CD4-positive, alpha-beta T cell treated with Interleukin-10 for 1 hour (primary cell): ENCODE measurements at places on chromosomes 4 and X.

DNA sequence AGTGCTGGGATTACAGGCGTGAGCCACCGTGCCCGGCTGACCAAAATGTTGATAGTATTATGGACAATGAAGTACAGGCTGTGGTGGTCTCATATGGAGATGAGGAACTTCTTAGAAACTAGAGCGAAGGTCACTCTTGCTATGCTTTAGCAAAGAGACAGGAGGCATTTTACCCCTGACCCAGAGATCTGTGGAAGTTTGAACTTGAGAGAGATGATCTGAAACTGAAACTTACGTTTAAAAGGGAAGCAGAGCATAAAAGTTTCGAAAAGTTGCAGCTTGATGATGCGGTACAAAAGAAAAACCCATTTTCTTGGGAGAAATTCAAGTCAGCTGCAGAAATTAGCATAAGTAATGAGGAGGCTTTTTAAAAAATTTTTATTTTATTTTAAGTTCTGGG, 8.5 kb upstream of the CTAG2 start:
- no peak for DNase-seq

DNA sequence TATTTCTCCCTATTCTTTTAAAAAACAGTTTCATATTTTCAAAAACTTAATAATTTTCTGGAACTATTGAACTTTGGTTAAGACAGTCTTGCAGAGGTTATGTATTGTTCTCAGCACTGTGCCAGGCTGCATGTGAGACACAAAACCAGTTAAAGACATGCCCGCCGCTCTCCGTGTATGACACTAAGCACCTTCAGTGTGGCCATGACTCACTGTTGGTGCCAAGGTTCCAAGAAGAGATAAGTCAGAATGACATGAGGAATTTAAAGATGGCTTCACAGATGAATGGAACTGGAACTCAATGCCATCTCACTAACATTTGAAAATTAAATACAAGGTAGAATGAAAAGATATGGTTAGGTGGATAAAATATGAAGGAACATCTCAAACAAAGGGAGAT, 525.5 kb upstream of the ZFP42 start:
- no peak for DNase-seq

GRCh38 chr4:84596826-84597225, 13.9 kb downstream of the CDS1 start:
- no peak for DNase-seq

DNA sequence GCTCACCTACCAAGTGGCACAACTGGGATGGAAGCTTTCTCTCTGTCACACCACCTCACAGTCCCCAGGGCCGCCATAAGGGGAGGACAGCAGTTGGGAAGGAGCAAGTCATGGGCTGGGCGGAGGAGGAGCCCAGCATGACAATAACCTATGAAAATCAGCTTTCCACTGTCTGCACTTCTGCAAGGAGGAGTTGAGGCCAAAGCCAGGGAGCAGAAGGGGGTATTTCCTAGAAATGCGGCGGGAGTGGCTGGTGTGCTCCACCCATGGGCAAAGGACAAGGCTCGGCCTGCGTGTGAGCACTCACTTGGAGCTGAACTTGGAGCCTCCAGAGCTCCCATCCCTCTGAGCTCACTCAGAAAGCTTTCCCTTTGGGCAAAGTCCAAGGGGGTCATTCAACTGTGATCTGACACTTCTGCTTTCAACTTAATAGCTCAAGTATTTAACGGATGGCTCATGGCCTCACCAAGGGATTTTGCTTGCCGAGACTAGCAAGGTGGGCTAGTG, 18.5 kb downstream of the APLN start:
- DNase-seq, result no peak

DNA sequence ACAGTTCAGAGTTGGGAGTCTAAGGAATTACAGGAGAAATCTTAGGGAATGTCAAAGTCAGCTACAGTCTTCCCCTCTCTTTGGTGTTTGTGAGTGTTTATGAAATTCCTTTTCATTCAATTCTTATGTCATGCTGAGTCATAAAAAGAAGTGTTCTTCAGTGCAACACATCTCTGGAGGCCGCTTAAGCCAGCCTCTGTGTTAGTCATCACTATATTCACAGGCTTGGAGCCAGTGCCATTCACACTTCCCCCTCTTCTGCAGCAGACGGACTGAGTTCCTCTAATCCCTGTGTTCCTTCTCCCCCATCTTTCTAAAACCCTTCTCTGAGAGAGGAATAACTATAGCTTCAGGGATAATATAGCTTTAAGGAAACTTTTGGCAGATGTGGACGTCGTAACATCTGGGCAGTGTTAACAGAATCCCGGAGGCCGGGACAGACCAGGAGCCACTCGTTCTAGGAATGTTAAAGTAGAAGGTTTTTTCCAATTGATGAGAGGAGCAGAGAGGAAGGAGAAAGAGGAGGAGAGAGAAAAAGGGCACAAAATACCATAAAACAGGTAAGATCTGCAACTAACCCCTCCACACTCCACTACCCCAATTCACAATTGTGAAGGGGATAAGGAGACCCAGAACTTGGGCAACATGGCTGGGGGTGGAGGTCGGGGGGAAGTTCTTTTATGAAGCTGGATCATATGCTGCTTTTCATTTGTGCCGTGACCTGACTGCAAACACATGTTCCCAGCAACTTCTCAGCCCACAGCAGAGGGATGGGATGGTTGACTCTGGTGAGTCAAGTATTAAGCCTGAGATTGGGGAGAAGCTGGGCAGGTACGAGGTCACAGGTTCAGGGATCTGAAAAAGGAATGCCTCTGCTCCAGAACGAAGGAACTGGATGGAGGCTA, at the start of gene SRPX2:
Gene SRPX2 (plus strand): TSS at position 244 of the 905 bp plus-strand sequence. CDS start 2,124 bp downstream, outside the sequence.
- DNase-seq, result no peak

DNA sequence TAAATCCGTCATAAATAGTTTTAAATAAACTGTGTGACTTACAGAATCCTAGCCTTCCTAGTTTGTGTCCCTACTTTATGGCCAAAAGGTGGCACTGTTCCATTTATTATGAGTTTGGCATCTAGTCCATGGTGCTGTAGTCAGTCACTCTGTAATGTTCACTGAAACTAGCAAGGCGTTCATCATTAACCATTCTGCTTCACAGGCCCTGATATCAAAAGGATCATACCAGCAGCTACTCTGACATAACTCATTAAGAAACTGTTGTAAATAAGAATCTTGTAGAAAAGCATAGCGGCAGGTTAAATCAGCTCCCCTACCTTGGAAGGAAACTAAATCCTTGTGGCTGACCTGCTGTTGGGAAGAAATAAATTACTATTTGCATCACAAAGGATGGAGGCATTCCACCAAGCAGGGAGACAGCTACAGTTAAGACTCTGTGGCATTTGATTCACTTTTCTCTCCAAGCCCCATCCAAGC, 919.6 kb upstream of the DIAPH2 start:
- DNase-seq, result no peak

DNA sequence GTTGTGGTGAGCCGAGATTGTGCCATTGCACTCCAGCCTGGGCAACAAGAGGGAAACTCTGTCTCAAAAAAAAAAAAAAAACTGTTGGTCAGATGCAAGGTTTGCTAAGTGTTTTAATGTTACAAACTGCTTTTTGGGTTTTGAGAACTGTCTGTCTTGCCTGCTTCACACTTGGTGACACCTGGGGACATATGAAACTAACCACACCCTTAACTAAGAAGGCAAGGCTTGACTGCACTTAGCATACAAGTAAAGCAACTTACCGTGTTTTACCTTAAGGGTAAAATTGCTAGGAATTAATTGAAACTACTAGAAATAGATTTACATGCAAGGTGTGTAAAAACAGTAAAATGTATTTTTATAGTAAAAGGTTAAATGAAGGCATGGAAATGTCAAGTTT, 180.4 kb downstream of the OR13H1 start:
- DNase-seq, result no peak

DNA sequence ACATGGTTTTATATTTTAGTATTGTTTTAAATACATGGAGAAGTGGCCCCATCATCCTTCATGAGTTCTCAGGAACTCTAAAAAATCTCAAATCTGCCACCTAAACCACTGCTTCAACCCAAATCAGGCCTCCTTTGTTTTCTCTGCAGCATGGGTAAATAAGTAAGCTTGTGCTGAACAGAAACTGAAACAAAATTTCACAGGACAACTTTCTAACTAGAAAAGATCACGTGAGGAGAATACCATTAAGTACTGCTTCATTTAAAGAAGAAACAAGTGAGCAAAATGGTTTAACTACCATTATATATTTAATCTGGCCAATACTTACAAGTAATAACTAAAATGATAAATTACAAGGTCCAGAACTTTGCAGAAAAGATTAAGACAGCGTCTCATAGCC, 2.5 kb downstream of the ARAP2 start:
- peak; percentile 70 for DNase-seq

DNA sequence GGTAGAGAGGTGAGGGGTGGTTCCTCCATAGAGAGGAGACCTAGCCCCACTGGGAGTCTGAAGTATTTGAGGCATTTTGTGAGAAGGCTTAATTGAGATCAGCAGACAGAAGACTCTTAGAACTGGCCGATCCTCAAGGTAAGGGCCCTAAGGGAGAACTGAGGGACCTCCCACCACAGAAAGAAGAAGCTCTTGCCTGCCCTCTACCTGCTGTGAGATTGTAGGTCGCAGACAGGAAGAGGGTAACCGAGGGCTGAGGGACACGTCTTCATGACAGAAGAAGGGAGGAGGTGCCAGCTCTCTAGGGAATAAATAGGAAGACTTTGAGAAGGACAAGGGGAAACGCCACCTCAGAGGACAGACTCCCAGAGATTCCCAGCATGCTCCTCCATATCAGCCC, 24.1 kb upstream of the MAGEC1 start:
- DNase-seq, result no peak

DNA sequence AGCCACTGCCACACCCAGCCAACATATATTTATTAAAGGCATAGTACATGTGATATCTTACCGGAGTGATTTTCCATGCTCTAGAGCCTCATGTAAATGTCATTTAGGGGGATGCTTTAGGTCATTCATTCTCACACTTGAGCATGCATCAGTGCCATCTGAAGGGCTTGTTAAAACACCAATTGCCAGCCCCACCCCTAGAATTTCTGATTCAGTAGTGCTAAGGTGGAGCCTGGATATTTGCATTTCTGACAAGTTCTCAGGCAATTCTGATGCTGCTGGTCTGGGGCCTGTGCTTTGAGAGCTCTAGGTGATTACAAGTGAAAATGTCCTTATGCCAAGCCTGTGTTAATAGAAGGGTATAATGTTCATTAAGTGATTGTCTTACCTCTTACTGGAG, 107.7 kb downstream of the PHEX start:
- DNase-seq, result no peak

GRCh38 chr4:83207497-83208101, 77.0 kb downstream of the COQ2 start:
- DNase-seq, result no peak

GRCh38 chrX:115330498-115331168, 41.1 kb downstream of the LUZP4 start:
- DNase-seq, result peak; percentile 3

- DNase-seq, result no peak
These were observed 48.4 kb upstream of the MAP3K15 start for GRCh38 chrX:19563746-19564145.

DNA sequence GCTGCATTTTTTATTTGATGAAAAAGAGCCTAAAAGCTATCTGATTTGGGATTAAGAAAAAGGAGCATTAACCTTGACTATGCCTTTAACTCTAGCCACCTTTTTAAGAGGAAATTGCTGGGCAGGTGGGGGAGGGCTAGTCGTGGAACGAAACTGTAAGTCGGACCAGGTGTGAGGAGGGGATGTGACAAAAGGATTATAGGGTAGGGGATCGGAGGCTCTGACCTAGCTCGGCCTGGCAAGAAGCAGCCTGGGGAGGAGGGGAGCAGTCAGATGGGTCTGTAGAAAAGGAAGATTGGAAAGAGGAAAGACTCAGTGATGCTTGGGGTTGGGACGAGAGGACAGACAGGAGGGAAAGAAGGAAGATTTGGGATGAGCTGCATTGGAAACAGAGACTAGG, 21.1 kb upstream of the SPCS3 start:
- no peak for DNase-seq

- peak; percentile 88 for DNase-seq
These were observed at the start of gene TMEM165 for GRCh38 chr4:55395529-55396307. Gene TMEM165, plus strand, starts transcription at chr4:55395957. Its CDS starts 233 bp downstream, at chr4:55396190.

DNA sequence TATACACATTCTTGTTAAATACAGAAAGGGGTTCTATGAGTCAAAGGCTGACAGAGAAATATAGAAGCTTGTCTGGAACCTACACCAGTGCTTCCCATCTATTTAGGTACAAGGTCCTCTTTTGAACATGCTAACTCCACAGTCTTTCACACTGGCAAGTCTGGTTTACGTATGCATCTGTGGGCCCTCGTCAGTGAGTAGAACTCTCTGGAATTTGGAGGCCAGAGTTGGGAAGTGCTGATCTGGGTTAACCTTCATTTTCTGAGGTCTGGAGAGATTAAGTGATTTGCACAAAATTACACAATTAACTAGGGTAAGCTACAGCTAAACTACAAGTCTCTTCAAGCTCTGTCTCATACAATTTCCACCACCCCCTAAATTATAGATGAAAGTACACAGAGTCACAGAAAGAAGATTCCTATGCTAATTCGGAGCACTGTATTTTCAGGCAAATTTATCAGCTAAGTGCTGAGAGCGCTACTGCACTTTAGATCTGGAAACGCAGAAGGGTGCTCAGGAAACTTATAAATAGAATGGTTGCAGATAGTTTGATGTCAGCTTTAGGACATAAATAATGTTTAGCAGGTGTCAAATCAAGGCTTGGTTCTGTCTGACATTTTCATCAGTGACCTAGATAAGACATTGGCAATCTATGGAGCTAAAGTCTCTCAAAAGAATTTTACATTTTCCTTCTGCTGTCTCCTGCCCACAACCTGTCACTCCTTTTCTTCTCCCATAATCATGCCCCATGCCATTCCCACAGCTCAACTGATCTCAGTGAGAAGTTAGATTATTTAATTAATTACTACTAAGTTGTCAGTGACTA, 43.0 kb upstream of the PDLIM5 start:
- DNase-seq, result no peak

DNA sequence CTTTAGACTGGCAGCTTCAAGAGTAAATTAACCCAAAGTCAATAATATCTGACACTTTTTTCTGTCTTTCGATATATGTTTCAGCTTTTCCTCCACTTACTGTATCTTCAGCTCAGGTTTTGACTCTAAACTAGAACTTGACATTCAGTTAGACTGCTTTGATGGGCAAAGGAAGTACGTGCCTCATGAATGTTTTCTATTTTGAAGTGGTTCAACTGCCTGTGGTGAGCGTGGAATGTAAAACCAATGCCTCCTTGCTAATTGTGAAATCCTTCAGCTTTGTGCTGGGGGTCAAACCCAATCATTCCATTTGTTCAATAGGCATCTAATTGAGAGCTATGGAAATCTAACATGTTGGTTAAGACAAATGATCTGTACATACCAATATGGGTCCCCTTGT, 857.0 kb upstream of the HTR2C start:
- DNase-seq, result no peak

- DNase-seq, result no peak
These were observed 644.2 kb downstream of the FSTL5 start for GRCh38 chr4:161519611-161520010.

- no peak for DNase-seq
These were observed 407.3 kb upstream of the SLIT2 start for GRCh38 chr4:19844446-19844845.

DNA sequence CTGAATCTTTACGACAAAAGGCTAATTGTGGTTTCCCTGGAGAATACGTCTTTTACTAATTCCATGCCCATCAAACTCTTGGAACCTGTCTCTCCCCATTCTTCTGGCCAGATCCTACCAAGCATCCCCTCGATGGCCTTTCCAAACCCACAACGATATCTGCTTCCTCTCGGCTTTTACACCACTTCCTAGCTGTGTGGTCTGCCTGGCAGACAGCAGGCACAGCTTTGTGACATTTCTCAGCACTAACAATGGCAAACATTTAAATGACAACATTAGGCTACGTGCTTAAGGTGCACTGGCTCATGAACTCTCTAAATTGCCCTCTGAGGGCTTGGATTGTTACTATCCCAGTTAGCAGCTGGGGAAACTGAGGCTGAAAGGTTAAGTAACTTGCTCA, 141.0 kb downstream of the NSUN7 start:
- no peak for DNase-seq
